ENCODE measurements at places on chromosomes 1 and 21.

GRCh38 chr1:17857996-17858395, 102.9 kb downstream of the ACTL8 start:
- peak; percentile 32 for DNase-seq

DNA sequence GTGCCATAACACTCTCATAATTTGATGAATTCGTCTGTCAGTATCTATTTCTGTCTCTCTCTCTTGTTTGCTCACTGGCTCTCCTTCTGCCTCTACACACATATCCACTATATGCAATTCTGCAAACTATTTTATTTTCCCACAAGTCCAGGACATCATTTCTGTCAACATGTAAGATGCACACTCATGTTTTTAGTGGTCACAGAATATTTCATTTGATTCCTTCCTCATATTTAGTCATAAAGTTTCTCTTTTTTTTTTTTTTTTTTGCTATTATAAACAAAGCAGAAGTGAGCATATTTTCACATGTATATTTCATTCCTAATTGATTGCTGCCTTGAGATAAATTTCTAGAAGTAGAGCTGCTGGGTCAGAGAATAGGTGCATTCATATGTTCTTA, 165.3 kb downstream of the PGBD5 start:
- no peak for DNase-seq

GRCh38 chr1:223859058-223859457, 13.3 kb upstream of the TP53BP2 start:
- no peak for DNase-seq

DNA sequence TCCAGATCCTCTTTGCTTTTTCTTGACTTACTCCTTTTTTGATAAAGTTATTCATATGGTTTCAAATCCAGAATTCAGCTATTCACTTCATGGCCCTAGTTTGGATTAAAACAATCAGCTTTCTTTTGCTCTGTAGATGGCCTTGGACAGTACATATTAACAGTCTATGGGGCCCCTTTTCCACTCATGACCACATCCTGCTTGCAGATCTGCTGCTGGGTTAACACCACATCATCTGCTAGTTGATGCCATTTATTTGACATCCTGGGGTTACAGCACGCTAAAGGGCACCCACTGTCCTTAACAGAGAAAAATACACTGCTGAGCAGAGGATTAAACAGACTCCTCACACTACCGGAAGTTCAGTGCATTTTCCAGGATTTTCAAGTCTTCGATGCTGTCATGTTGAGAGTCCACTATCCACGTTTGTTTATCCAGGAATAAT, 941 bp upstream of the IFI16 start:
- no peak for DNase-seq

DNA sequence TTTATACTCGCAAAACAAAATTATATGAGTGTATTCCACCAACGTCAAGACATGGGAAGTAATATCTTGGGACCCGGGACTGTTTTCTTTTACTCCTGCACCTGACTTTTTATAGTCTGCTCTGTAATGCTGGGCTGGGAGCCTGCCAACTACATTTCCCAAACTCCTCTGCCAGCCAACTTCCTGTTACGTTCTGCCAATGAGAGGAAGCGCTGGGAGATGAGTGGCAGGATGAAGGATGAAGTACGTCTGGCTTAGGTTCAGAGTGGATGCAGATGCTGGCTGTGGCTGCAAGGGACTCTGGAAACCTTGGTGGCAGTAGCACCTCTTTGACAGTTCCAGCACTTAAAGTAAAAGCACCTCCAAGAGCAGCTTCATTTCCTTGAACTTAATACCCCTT, 59.6 kb downstream of the USP24 start:
- peak; percentile 29 for DNase-seq

Measured in fibroblast of skin of back (primary cell).